ENCODE measurements at places on chromosomes 3 and 15.

GRCh38 chr15:33380406-33380805, 69.6 kb downstream of the RYR3 start:
- DNase-seq = no peak

GRCh38 chr3:45665101-45665572, 24.1 kb upstream of the SACM1L start:
- peak; percentile 54 for DNase-seq

GRCh38 chr3:130772129-130772528, 25.5 kb upstream of the PIK3R4 start:
- DNase-seq = no peak

- DNase-seq = no peak
Measured at GRCh38 chr3:46729038-46729437, 11.4 kb upstream of the PRSS50 start.

DNA sequence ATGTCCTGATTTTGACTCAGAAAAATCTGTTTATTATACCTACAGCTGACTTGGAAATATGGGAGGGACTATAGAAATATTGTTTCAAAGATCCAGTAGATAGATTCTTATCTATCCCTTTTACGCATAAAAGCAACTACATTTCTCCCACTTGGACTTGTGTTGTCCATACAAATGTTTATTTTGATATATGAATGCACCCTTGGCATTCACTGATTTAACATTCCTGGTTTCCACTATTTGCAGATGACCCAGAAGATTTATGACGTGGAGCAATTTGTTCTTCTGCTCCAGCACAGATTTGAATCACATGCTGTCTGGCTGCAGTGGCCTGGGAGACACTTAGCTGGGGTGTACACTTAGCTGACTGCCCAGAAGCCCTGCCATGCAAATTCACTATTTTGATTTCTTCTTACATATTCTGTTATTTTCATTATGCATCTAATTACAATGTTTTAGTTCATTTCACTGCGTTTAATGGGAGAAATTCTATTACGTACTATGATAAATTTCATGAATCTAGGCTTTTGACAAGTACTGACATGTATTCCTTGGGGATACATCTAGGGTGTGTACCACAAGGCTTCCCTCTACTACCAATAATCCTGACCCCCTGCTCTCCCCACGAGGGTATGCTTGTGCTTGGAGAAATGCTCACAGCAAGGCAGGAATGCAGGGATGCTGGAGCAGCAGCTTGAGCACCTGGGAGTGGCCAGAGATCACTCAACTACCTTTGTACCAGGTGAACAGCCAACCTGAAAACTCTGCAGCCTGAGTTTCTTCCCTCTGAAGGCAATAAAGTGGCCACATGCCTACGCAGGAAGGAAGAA, 223.6 kb upstream of the TBL1XR1 start:
- DNase-seq = peak; percentile 15

DNA sequence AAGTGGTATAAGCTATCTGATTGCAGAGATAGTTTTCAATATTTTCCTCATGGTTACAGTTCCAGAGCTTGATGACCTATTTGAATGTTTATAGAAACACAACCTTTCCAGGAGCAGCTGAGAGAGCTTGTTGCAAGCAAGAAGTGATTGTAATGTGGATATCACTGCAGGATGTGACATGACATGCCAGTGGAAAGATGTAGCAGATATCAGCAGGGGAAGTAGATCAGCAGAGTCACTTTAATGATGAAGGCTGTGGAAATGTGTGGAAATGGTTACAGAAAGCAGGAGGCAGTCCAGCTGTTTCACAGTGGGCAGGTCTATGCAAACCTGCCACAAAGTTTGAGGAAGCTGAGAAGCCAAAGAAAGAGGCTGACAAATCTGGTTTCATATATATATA, 21.0 kb downstream of the TMEM158 start:
- DNase-seq = no peak

GRCh38 chr15:92011611-92012367, 158.3 kb downstream of the SLCO3A1 start:
- DNase-seq = no peak

All from transverse colon (tissue), 4 donors.